ENCODE measurements at places on chromosomes 3 and 15. TPM values are rescaled to one million over a fixed set of nuclear protein-coding genes. Genes with fewer than 3 reads are reported as not detected.

Gene ZNF860
- total RNA-seq: 2.6 TPM

Gene LRRIQ4
- total RNA-seq: not detected

Gene SLC27A2
- 6.6 TPM for total RNA-seq

Gene PARP14
- total RNA-seq: 118 TPM

Gene RNF111
- 52.0 TPM for total RNA-seq

Gene CELSR3
- total RNA-seq: 2.0 TPM

Gene SMAD6
- 67.9 TPM for total RNA-seq

Gene PARP6
- 73.9 TPM for total RNA-seq

Gene LPCAT4
- total RNA-seq: 30.3 TPM

Gene POLG
- 51.2 TPM for total RNA-seq

DNA sequence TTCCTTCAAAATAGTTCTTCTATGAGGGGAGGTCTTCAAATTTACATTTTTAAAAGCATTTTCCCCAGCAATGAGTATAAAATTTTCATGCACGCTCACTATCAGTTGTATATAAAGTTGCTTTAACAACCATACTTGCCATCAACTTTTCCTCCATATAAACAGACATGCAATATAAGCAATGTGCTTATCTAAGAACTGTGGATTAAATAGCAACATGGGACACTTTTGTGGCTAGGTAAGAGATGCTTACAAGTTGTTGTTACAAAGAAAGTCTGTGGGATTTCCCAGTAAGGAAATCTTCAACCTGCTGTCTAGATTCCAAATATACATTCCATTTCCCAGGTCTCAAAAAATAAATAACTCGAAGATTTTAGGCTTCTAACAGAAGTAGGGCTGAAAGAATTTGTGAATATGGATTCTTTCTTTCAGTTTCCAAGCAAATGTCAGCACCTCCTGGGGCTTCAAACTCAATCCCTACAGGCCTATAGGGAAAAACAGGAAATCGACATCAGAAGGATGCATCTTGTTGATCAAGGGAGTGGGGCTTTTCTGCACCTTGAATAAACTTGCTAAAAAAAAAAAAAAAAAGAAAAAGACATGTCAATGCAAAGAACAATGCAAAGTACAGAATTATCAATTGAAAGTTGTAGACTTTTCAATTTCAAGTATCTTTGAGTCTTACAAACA lies 16.1 kb downstream of the TNIK start:
- H3K27ac ChIP-seq: no peak overlapping the region
- H3K27me3 ChIP-seq: no peaks in the 10 kb centered on the region
- no peak overlapping the region for H3K4me3 ChIP-seq
- no peaks in the 10 kb centered on the region for H3K36me3 ChIP-seq

DNA sequence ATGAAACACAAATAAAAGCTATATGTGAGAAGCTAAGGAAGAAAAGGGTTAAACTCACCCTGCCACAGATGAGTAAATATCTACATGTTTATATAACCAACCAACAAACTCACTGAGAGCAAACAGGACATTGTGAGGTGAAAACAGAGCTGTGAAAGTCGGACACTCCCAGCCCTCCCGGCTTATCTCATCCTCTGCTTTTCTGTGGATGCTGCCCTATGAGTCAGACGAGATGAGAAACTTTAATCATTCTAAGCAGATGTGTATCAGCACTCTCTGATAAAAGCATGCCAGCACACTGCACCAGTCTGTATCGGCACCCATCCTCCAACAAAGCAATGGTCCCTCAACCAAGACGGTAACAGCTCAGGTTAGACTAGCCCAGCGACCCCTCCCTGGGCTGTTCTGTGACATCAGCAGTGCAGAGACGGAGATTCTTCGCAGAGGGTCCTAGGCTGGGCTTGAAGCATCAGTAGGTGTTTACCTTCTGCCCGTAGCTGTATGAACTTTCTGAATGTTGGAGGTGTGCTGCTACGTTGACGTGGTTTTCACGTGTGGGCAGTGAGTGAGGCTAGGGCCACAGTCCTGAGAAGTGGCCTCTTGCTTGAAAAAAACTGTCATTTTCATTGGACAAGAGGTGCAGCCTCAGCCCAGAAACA lies 119.8 kb upstream of the ALDH1A3 start:
- DNase-seq: no peak
- no peaks in the 10 kb centered on the region for H3K4me1 ChIP-seq
- no peak overlapping the region for H3K27ac ChIP-seq
- H3K36me3 ChIP-seq: no peaks in the 10 kb centered on the region
- H3K27me3 ChIP-seq: peaks cover 9% of the 10 kb centered on the region

GRCh38 chr3:132783152-132783551 lies 60.9 kb upstream of the NPHP3 start:
- H3K27ac ChIP-seq: no peak overlapping the region
- H3K27me3 ChIP-seq: no peaks in the 10 kb centered on the region
- no peak overlapping the region for H3K4me3 ChIP-seq
- no peaks in the 10 kb centered on the region for H3K4me1 ChIP-seq

- no peaks in the 10 kb centered on the region for H3K27me3 ChIP-seq
- H3K27ac ChIP-seq: no peak overlapping the region
- H3K4me1 ChIP-seq: no peaks in the 10 kb centered on the region
Observed at GRCh38 chr15:55514414-55514850, 6.4 kb upstream of the DNAAF4 start.

DNA sequence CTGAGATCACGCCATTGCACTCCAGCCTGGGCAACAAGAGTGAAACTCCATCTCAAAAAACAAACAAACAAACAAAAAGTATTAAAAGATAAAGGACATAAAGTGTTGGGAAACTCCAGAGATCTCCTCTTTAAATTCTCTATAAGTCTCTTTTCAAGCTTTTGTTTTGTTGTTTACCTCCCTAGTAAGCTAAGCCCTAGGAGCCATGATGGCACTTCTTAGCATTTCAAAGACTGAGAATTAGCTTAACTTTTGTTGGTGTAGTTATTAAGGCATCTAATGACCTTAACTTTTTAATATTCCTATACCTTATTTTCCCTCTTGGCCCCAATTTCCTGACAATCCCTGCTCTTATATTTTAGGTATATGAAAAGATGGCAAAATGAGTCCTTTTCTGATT lies 157.3 kb downstream of the ZNF609 start:
- no peak for DNase-seq
- no peak overlapping the region for H3K27ac ChIP-seq
- no peaks in the 10 kb centered on the region for H3K27me3 ChIP-seq

DNA sequence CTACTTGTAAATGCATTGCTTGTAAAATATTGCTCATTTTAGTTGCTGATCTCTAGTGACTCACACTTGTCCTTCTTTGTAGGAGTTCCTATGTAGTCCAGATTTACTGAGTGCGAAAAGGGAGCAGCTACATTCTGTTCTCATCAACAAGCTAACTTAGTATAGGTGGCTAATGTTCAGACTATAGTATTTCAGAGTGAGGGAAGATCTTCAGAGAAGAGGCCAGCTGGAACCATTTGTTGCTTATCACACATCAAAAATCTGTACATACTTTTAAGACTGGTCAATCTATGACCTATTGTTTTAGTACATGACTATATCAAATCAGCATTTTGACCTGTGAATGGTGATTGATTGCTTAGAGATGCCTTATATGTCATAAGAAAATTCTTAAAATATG lies 71.3 kb upstream of the THSD4 start:
- no peaks in the 10 kb centered on the region for H3K4me1 ChIP-seq
- no peak overlapping the region for H3K27ac ChIP-seq
- no peaks in the 10 kb centered on the region for H3K27me3 ChIP-seq
- no peak for DNase-seq

GRCh38 chr15:97490429-97490828 lies 470.1 kb upstream of the ARRDC4 start:
- no peaks in the 10 kb centered on the region for H3K36me3 ChIP-seq
- no peak overlapping the region for H3K27ac ChIP-seq
- H3K4me1 ChIP-seq: no peaks in the 10 kb centered on the region
- DNase-seq: no peak
- H3K4me3 ChIP-seq: no peak overlapping the region

- H3K4me3 ChIP-seq: no peak overlapping the region
- DNase-seq: no peak
- H3K27me3 ChIP-seq: no peaks in the 10 kb centered on the region
- H3K36me3 ChIP-seq: peaks cover 46% of the 10 kb centered on the region
Observed at GRCh38 chr3:37053753-37054152, 60.4 kb downstream of the MLH1 start.

- no peak overlapping the region for H3K4me3 ChIP-seq
- H3K4me1 ChIP-seq: no peaks in the 10 kb centered on the region
Observed at GRCh38 chr3:3531476-3531875, 267.8 kb upstream of the LRRN1 start.

- H3K4me1 ChIP-seq: peaks cover 37% of the 10 kb centered on the region
- H3K27me3 ChIP-seq: no peaks in the 10 kb centered on the region
- peak; percentile 93 for DNase-seq
- no peak overlapping the region for H3K4me3 ChIP-seq
- peaks cover 5% of the 10 kb centered on the region for H3K36me3 ChIP-seq
Observed at GRCh38 chr3:25468866-25469319, 40.8 kb downstream of the RARB start.

GRCh38 chr3:50557915-50558314 lies 9.6 kb downstream of the C3orf18 start:
- H3K36me3 ChIP-seq: no peaks in the 10 kb centered on the region
- H3K27me3 ChIP-seq: no peaks in the 10 kb centered on the region
- H3K4me3 ChIP-seq: no peak overlapping the region
- no peak overlapping the region for H3K27ac ChIP-seq
- H3K4me1 ChIP-seq: no peaks in the 10 kb centered on the region

DNA sequence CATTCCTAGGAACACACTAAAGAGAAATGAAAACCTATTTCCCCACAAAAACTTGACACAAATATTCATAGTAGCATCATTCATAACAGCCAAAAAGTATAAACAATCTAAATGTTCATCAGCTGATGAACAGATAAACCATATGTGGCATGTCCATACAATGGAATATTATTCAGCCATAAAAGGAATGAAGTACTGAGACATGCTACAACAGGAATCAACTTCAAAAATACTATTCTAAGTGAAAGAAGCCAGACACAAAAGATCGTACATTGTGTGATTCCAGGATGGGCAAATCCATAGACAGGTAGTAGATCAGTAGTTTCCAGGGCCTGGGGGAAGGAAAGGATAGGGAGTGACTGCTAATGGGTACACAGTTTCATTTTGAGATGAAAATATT lies 118.0 kb downstream of the GSK3B start:
- H3K27ac ChIP-seq: no peak overlapping the region
- H3K4me1 ChIP-seq: no peaks in the 10 kb centered on the region
- no peaks in the 10 kb centered on the region for H3K27me3 ChIP-seq
- no peak for DNase-seq

- H3K27ac ChIP-seq: no peak overlapping the region
- peaks cover 4% of the 10 kb centered on the region for H3K4me1 ChIP-seq
- H3K27me3 ChIP-seq: no peaks in the 10 kb centered on the region
- H3K4me3 ChIP-seq: no peak overlapping the region
- no peak for DNase-seq
Observed at GRCh38 chr15:57301307-57301706, 75.0 kb upstream of the CGNL1 start.

- no peak overlapping the region for H3K27ac ChIP-seq
- DNase-seq: no peak
- H3K4me1 ChIP-seq: no peaks in the 10 kb centered on the region
- H3K36me3 ChIP-seq: no peaks in the 10 kb centered on the region
Observed at GRCh38 chr15:95693917-95694316, 636.6 kb upstream of the NR2F2 start.

DNA sequence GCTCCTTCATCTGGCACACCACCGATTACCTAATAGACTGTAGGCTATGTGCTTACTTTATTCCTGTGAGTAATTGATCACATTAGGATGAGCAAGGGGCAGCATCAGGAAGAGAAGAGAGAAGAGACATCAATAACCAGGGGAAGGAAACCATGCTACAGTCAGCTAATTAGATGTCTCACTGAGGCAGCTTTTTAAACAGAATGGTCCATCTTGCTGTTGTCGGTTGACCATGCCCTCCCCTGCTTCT lies 278.4 kb downstream of the RPLP1 start:
- H3K27ac ChIP-seq: no peak overlapping the region
- DNase-seq: no peak
- no peaks in the 10 kb centered on the region for H3K36me3 ChIP-seq
- H3K4me1 ChIP-seq: peaks cover 17% of the 10 kb centered on the region

- H3K36me3 ChIP-seq: peaks cover 15% of the 10 kb centered on the region
- no peaks in the 10 kb centered on the region for H3K27me3 ChIP-seq
Observed at GRCh38 chr15:39976291-39977274, 42.7 kb downstream of the EIF2AK4 start.

DNA sequence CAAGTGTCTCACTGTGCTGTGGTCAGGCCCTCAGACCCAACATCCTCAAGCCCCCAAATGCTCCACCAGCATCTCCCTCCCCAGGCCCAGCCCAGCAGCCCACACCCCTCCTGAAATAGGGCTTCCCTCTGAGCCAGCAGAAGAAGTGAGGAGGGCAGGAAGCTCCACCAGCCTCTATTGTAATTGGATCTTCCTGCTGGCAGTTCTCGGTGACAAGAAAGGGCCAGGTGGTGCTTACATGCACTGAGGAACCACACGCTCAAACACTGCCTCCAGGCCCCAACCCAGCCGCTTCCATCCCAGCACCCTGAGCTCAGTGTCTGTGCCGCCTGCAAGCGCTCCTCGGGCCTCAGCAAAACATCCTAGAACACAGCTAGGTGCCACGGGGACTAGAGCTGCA lies 96.7 kb downstream of the ATP10A start:
- no peaks in the 10 kb centered on the region for H3K36me3 ChIP-seq
- H3K4me1 ChIP-seq: no peaks in the 10 kb centered on the region
- DNase-seq: no peak
- no peak overlapping the region for H3K27ac ChIP-seq
- no peaks in the 10 kb centered on the region for H3K27me3 ChIP-seq
- no peak overlapping the region for H3K4me3 ChIP-seq

GRCh38 chr3:150733373-150733935 lies 29.5 kb downstream of the SIAH2 start:
- DNase-seq: no peak
- no peak overlapping the region for H3K4me3 ChIP-seq
- H3K27me3 ChIP-seq: no peaks in the 10 kb centered on the region
- no peak overlapping the region for H3K27ac ChIP-seq

DNA sequence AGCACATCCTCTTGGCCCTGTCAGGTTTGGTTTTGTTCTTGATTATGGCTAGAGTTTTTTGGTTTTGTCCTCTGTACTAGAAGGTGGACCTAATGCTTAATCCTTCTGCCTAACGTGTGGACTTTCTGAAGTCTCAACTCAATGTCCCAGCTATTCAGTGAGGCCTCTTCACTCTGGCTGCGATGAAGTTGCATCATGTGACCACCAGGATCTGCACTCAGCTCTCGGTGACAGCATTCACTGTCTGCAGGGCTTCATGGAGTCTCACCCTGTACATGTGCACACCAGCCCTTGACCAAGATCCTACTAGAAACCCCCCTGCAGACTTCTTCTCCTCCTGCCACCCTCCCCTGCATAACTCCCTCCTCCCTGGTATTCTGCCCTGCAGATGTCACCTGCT lies 38.7 kb upstream of the HRH1 start:
- DNase-seq: no peak
- H3K36me3 ChIP-seq: no peaks in the 10 kb centered on the region
- H3K27ac ChIP-seq: no peak overlapping the region
- H3K27me3 ChIP-seq: no peaks in the 10 kb centered on the region
